ENCODE measurements at places on chromosomes 7 and 10.

- no peak for DNase-seq
These were observed 22.2 kb upstream of the BMPER start for GRCh38 chr7:33882950-33883670.

DNA sequence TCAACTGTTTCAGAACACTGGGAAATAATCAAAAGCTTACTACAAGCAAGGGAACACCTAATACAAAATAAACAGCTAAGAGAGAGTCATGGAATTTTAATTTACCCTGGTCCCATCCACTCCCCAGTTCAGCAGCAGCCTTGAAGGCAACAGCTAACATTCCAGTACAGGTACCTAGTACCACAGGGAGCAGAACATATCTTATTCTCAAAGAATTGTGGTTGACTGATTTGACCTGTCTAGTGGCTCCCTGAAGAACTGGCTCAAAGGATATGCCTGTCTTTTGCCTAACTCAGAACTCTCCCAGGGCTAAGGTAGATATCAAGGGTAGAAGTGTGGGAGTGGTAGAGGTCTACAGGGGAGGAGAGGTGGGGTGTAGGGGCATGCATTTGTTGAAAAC is 32.3 kb downstream of the SMURF1 start:
- no peak for DNase-seq

DNA sequence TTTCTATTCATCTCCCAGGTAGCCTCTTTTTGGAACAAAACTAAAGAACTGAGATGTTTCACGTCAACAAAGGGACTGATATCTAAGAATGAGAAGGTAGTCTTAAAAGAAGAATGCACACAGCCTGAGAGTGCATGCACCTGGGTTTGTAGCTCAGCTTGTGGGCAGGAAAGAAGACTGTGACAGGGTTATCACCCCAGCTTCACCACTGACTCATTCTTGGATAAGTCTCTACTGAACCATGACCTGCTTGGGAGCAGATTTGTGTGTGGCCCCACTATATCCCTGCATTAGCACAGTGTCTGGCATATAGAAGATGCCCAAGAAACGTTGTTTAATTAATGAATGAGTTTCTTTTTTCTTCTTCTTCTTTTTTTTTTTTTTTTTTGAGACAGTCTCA is 187.5 kb downstream of the GPAM start:
- no peak for DNase-seq

GRCh38 chr7:80468931-80469714 is 42.7 kb downstream of the GNAT3 start:
- no peak for DNase-seq

GRCh38 chr10:31760674-31761081 is 168.0 kb downstream of the ARHGAP12 start:
- DNase-seq: no peak

- no peak for DNase-seq
These were observed 145.2 kb downstream of the ST7 start for GRCh38 chr7:117098457-117098856.

GRCh38 chr7:45342236-45342635 is 184.6 kb downstream of the RAMP3 start:
- no peak for DNase-seq
